ENCODE measurements at places on chromosomes 13 and 19.

GRCh38 chr13:114256547-114256946, 21.9 kb downstream of the CDC16 start:
- DNase-seq: no peak

- DNase-seq: no peak
Observed at GRCh38 chr13:28707629-28708427, 10.9 kb downstream of the SLC46A3 start.

DNA sequence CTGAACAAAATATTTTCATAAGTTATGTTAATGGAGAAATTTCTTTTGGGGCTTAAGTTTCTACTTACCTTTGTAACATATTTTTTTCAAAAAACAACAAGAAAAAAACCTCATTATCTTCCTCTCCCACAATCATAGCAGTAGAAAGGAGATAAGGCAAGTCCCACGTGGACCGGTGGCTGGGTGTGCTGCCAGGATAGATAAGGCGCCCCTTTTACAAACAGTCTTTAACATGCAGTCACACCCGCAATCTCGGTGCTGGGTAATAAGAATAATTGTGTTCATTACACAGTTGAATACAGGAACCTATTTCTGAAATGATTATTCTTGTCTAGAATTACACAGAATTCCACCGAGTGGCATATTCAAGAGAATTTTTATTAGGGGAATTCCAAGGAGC, 1202.3 kb downstream of the UQCRFS1 start:
- no peak for DNase-seq

GRCh38 chr13:111900390-111901131, 166.4 kb upstream of the SOX1 start:
- no peak for DNase-seq

- no peak for DNase-seq
Observed at GRCh38 chr19:35408284-35409171, 37.7 kb downstream of the GPR42 start.

GRCh38 chr19:33770107-33770506, 26.6 kb upstream of the KCTD15 start:
- DNase-seq: no peak

GRCh38 chr13:27264181-27264580, 6.4 kb upstream of the RASL11A start:
- DNase-seq: no peak

- no peak for DNase-seq
Observed at GRCh38 chr19:5308451-5309437, 31.9 kb downstream of the PTPRS start.

GRCh38 chr19:53867225-53868090, at the start of gene MYADM:
Gene MYADM, plus strand, starts transcription at chr19:53867883. Its CDS starts 5,647 bp downstream, at chr19:53873530.
- DNase-seq: peak; percentile 95

- DNase-seq: no peak
Observed at GRCh38 chr13:112078879-112079531, 12.1 kb downstream of the SOX1 start.

DNA sequence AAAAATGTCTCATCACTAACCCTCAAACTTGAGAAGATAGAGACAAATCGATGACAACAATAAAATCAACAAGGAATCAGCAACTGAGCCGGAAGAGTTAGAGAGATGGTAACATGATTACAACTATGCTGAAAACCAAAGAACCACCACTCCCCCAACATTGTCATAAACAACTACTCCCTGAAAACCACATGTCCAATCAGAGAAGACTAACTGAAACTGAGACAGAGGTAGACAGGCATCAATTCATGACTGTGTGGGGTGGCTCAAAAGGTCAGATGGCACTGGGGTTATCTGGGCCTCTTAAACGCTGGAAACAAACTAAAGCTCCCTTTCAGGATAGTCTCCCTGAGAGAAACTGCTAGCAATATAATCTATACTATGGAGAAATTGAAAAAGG, 488.8 kb downstream of the KCTD12 start:
- no peak for DNase-seq

DNA sequence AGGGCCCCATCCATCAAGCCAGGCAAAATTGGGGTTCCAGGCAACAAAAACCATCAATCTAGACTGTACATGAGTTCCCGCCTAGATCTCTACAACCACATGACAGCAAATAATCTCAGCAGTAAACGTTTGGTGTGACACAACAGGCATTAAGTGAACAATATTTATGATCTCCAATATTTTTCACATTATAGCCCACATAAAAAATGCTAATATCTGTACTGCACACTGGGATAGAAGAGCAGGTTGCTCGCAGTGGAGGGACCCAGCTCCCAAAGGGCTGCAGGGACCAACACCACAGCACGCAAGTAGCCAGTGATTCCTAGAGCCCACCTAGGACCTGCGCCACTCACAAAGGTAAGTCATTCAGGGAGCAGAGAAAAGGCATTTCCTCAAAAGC, 25.9 kb downstream of the LATS2 start:
- DNase-seq: no peak

- no peak for DNase-seq
Observed at GRCh38 chr13:113848431-113849260, 15.2 kb downstream of the GAS6 start.
